ENCODE measurements at places on chromosomes 5 and 9.
A peak's percentile ranks its signal among the peaks of the same experiment; 100 is the strongest.

DNA sequence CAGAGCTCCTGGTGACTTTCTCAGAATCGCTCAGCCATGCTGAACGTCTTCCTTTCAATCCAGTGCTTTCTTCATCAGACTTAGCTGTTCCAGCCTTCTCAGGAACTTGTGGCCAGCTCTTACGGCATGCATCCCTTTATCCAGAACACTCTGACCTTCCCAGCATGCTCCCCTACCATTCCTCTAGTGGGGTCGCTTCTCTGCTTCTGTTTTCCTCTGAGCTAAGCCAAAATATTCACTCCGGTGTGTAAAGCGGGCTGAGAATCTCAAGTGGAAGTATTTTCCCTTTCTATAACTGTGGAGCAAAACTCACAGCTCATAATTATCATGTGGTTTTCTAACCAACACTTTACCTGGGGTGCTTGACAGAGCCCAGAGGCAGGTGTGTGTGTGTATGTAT lies 6.2 kb downstream of the DCANP1 start:
- no peak for DNase-seq

DNA sequence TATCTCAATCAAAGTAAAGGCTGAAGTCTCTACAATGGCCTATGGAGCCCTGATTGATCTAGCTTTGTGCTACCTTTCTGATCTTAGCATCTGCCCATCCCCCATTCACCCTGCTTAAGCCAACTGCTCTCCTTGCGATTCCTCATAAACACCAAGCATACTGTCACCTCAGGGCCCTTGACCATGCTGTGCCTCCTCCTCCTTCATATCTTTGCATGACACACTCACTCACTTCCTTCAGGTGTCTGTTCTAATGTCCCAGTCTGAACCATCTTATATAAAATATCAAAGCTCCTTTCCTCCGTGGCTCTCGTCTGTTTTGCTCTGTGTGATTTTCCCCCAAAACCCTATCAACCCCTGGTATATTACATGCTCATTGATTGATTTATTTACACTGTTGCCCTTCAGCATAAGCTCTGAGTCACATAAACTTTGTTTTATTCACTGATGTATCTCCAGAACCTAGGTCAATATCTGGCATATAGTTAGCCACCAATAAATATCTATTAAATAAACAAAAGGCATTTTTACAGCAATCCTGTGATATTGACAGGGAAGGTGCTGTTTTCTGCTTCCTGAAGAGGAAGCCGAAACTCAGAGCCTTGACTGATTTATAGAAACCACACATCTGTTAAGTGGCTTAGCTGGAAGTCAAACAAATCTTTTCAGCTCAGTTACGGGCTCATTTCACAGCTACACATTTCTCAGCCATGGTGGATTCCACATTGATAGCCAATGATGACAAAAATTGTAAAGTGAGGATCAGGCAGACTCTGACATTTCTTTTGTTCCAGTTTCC lies 103.6 kb downstream of the BOD1 start:
- DNase-seq: no peak

- DNase-seq: no peak
Measured at GRCh38 chr9:123776708-123777537, 153.0 kb downstream of the DENND1A start.

GRCh38 chr5:119864286-119864685 lies 234.9 kb downstream of the FAM170A start:
- DNase-seq: no peak

DNA sequence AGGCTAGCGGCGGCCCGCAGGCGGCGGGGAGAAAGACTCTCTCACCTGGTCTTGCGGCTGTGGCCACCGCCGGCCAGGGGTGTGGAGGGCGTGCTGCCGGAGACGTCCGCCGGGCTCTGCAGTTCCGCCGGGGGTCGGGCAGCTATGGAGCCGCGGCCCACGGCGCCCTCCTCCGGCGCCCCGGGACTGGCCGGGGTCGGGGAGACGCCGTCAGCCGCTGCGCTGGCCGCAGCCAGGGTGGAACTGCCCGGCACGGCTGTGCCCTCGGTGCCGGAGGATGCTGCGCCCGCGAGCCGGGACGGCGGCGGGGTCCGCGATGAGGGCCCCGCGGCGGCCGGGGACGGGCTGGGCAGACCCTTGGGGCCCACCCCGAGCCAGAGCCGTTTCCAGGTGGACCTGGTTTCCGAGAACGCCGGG lies 253 bp downstream of the SLC12A2 start:
- peak; percentile 79 for DNase-seq

GRCh38 chr5:178196986-178197385 lies 7.3 kb upstream of the HNRNPAB start:
- DNase-seq: no peak

- DNase-seq: no peak
Measured at GRCh38 chr9:105444130-105444529, 3.7 kb upstream of the FSD1L start.

- DNase-seq: no peak
Measured at GRCh38 chr5:170570476-170570875, 66.7 kb downstream of the KCNIP1 start.

DNA sequence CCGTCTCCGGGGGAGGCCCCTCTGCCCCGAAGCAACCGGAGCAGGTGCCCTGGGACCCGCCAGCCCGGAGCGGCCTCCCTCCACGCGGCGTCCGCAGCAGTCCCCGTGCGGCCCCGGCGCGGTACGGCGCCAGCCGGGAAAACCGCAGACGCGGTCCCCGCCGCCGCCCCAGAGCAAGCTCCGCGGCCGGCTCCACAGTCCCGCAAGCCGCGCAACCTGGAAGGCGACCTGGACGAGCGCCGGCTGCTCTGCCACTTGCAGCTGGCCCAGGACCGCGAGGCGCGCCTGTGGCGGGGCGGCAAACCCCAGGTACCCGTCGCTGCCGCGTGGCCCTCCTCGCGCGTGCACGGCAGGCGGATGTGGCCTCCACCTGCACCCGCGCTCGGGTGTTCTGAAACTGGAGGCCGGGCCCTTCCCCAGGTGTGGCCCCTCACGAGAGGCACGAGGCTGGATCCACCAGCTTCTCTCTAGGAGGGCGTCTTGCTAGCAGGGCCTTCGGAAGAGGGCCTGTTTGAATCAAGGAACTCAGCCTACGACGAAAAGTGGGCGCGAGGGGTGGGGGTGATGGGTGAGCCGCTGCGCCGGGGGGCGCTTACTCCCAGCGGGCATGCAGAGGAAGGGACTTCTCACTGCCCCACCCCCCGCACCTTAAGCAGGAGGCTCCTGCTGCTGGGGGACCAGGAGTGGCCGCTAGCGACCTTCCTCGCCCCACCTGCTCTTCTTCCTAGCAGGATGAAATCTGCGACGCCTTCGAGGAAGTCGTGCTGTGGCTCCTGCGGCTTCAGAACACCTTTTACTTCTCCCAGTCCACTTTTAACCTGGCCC lies 602 bp downstream of the CCNI2 start:
- no peak for DNase-seq

DNA sequence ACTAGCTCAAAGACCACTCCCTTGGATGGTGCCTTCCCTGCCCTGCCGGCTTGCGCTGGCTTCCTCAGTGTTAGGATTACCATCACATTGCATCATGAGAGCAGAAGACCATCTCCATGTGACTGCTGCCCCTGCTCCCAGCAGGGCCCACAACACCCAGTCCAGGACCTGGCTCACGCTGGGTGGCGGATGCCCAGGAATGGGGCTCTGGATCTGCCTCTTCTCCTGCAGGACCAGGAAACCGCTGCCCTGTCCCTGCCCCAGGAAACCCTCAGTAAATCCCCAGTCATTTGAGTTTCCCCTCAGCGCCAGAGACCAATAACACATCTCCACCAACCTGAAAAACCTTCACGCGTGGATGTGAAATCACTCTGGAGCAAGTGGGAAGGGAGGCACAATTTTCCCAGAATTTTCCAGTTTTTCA lies 3.3 kb upstream of the RNF44 start:
- no peak for DNase-seq

DNA sequence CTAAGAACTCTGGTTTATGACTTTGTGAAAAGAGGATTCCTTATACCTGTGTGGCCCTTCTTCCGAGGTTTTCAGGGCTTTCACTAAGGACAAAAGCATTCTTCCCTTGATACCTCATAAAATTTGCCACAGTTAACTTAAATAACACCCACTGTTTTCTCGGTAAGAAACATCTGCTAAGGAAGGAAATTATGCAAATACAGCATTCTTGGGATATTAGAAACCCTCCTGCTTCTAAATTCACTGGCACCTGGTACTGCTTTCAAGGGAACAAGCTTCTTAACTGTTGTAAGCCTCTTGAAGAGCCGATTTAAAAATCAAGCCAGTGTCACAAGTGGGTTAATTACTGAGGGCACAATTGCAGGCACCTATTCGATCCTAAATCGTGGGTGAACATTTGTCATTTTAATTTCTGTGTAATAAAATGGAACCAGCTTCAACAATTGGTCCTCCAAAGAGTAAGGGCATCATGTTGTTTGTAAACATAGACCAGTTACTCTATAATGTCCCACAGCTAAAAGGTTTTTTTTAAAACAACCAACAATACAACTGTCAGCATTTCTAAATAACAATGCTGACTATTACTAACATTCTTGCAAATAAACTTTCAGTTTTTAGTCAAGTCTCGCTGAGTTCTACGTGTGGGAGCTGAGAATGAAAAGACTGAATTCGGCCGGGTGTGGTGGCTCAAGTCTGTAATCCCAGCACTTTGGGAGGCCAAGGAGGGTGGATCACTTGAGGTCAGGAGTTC lies 26.6 kb downstream of the AK3 start:
- DNase-seq: no peak

DNA sequence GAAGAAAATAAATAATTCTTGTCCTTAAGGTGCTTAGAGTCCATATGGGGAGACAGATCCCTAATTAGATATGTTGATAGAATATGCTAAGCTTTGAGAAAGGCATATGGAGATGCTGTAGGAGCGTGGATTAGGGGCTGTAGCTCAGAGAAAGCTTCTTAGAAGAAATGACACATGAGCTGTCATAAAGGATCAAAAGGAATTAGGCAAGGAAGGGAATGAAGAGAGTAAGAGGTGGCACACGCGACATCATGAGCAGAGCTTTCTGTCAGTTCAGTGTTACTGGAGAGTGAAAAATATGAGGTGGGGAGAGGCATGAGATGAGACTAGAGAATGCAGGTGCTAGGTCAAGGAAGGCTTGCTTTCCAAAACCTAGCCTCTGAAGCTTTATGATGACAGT lies 118.6 kb downstream of the KIAA0825 start:
- no peak for DNase-seq

- peak; percentile 82 for DNase-seq
Measured at GRCh38 chr9:95772320-95773052, 103.0 kb upstream of the ERCC6L2 start.

GRCh38 chr9:130815242-130815808 lies 19.7 kb upstream of the ABL1 start:
- no peak for DNase-seq

DNA sequence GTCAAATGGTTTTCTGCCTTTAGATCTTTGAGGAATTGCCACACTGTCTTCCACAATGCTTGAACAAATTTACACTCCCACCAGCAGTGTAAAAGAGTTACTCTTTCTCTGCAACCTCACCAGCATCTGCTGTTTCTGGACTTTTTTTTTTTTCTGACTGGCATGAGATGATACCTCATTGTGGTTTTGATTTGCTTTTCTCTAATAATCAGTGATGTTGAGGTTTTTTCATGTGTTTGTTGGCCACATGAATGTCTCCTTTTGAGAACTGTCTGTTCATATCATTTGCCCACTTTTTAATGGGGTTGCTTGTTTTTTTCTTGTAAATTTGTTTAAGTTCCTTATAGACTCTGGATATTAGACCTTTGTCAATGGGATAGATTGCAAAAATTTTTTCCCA lies 129.2 kb upstream of the PTGER4 start:
- DNase-seq: no peak

- DNase-seq: peak; percentile 22
Measured at GRCh38 chr5:72063219-72063819, 44.0 kb upstream of the MAP1B start.

- DNase-seq: no peak
Measured at GRCh38 chr9:113712053-113712452, 164.1 kb upstream of the ZNF618 start.

DNA sequence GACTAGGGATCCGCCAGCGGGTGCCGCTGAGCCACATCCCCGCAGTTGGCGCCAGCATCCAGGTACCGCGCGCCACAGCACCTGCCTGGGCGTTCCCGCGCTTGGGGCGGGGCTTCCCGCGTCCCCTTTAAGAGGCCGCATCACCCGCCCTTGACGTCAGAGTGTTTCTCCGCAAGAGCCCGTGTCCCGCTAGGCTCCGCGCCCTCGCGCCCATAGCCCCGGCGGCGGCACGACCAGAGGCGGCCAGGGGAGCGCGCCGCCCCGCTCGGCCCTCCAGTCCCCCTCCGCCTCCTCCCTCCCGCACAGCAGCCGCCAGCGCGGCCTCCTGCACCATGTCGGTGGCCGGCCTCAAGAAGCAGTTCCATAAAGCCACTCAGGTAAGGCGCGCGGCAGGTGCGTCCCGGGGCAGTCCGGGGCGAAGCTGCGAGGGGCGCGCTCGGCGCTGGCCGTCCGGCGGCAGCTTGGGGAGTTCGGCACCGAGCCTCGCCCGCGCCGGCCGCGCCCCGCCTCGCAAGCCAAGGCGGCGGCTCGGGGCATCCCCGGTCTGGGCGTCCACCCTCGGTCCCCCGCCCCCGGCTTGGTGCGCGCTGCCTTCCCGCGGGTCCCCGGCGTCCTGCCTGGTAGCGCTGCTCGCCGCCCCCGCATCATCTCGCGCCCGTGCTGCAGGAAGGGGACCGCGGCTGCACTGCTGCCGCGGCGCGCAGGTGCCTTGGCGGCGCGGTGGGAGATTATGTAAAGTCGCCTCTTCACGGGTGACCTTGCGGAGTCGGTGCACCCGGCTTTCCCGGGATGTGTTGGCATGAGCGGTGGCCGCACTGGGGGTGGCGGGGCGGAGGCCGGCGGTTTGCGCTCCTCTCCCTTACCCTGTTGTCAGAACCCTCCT lies at the start of gene SH3GL2:
SH3GL2 (plus strand) TSS at position 156 of the 883 bp plus-strand sequence.
- peak; percentile 60 for DNase-seq

- DNase-seq: no peak
Measured at GRCh38 chr5:176389135-176390123, 878 bp downstream of the HIGD2A start.

DNA sequence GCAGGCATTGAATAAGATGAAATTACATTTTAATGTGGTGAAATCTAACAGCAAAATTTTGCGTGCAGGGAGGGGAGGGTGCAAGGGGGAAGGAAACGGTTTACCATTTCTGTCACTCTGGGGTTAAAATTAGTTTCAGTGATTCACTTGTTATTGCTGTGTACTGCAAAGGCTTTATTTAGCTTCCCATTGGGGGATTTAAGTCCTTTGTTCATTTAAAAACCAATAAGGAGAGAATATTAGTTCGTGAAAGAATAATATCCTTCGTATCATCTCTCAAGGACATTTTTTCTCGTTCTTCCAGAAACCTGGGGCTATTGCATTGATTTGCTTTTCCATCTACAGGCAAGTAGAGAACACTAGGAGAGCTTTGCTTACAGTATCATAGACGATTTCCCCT lies 667.8 kb upstream of the RGMB start:
- no peak for DNase-seq

- DNase-seq: no peak
Measured at GRCh38 chr9:131981116-131981776, 98.4 kb downstream of the MED27 start.

GRCh38 chr5:174344335-174344734 lies 298.8 kb downstream of the NSG2 start:
- DNase-seq: no peak

Data from AG20443 (cell line).